ENCODE measurements at places on chromosomes 3 and 15.

- DNase-seq, result no peak
Measured at GRCh38 chr15:49842031-49842730, 221.3 kb downstream of the DTWD1 start.

DNA sequence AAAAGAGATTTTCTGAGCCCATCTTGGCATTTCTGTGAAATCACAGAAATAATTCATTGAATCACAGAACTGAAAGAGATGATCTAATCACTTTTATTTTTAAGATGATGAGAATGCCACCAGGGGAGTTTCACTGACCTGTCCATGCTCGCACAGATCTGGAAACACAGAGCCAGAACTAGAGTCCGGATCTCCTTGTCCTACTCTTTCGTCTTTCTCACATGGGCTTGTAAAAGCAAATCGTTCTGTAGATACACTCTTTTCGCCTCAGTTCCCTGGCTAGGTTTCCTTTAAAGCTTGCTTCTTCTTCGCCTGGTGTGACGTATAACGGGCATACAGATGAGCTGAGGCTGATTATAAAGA is 122.5 kb upstream of the SPRED1 start:
- no peak for DNase-seq

- DNase-seq, result no peak
Measured at GRCh38 chr3:64462203-64462602, 225.6 kb downstream of the ADAMTS9 start.

- no peak for DNase-seq
Measured at GRCh38 chr3:73258057-73258456, 196.6 kb downstream of the EBLN2 start.

DNA sequence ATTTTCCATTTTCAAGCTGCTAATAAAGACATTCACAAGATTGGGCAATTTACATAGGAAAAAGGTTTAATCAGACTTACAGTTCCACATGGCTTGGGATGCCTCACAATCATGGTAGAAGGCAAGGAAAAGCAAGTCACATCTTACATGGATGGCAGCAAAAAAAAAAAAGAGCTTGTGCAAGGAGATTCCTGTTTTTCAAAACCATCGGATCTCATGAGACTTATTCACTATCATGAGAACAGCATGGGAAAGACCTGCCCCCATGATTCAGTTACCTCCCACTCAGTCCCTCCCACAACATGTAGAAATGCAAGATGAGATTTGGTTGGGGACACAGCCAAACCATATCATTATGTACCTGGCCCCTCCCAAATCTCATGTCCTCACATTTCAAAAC is 202.0 kb downstream of the FNDC3B start:
- DNase-seq, result no peak

- DNase-seq, result no peak
Measured at GRCh38 chr3:190096345-190096744, 24.4 kb downstream of the P3H2 start.

GRCh38 chr15:62779899-62780298 is 262.6 kb upstream of the TPM1 start:
- DNase-seq, result no peak

DNA sequence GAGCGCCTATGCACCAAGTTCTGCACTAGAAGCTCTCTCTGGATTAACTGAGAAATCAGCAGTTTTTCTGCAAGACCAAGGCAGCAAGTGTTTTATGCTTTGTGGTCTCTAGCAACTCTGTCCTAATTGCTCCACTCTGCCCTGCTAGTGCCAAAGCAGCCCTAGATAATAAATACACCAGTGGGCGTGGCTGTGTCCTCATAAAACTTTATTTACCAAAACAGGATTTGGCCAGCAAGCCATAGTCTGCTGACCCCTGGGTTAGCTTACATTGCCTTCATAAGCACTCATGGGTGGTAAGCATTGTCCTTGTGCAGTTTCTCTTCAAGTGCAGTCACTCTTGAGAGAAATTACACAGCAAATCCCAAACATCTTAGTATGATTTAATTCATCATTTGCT is 30.7 kb upstream of the SLC24A5 start:
- DNase-seq, result no peak

GRCh38 chr15:38474155-38474757 is 20.3 kb downstream of the FAM98B start:
- DNase-seq, result no peak

- no peak for DNase-seq
Measured at GRCh38 chr3:169153656-169154055, 509.9 kb downstream of the MECOM start.

GRCh38 chr3:69994919-69995318 is 4.6 kb upstream of the SAMMSON start:
- no peak for DNase-seq

DNA sequence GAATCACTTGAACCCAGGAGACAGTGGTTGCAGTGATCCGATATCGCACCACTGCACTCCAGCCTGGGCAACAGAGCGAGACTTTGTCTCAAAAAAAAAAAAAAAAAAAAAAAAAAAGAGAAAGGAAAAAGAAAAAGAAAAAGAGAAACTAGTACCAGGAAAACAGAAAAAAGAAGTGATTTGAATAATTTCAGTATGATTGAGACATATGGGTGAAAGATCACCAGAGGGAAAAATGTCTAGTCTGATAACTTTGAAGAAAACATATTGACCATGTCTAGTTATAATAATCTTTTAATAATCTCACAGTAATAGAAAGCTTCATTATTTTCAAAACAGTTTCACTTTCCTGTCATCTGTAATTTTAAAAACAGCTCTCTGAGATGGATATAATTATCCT is 16.4 kb downstream of the TGFBR2 start:
- DNase-seq, result no peak

DNA sequence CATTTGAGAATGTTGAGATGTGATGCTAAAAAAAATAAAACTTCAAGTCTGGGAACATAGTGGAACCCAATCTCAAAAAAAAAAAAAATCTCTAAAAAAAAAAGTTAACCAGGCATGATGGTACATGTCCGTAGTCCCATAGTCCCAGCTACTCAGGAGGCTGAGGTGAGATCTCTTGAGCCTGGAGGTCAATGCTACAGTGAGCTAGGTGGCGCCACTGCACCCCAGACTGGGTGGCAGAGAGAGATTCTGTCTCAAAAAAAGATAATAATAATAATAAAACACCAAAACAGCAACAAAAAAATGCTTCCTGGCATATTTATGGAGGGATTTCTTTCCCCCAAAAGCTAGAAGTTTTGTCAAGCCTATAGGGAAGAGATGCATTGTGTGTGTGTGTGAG is 361.6 kb downstream of the ROBO1 start:
- DNase-seq, result no peak

GRCh38 chr15:55632434-55632833 is 44.3 kb upstream of the PYGO1 start:
- no peak for DNase-seq

GRCh38 chr15:75416584-75416983 is 34.9 kb downstream of the SIN3A start:
- no peak for DNase-seq

- DNase-seq, result no peak
Measured at GRCh38 chr15:75171408-75171807, 30.3 kb upstream of the C15orf39 start.

GRCh38 chr3:67863869-67864268 is 209.5 kb upstream of the SUCLG2 start:
- DNase-seq, result no peak

DNA sequence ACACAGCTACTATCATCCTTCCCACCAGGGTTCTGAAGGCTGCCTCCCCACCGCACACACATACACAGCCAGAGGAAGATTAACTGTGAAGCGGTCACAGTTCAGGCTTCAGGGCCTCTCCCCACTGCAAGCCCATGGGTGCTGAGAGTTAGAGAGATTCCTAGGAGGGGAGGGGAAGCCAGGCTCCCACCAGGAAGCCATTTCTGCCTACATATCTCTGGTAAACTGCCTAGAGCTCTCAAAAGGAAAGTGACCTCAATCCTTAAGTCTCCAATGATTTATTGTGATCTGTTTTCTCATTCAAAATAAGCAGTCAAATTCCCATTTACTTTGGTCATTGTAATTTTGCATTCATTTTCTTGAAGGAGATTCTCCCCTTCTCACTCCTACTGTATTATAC is 141.0 kb upstream of the BNIP2 start:
- no peak for DNase-seq

- DNase-seq, result no peak
Measured at GRCh38 chr3:146464005-146464595, 5.3 kb downstream of the PLSCR2 start.

GRCh38 chr3:170454509-170454908 is 35.8 kb downstream of the CLDN11 start:
- no peak for DNase-seq

- no peak for DNase-seq
Measured at GRCh38 chr3:43000387-43000786, 21.3 kb downstream of the GASK1A start.

- no peak for DNase-seq
Measured at GRCh38 chr3:134846911-134847317, 51.9 kb downstream of the EPHB1 start.

- no peak for DNase-seq
Measured at GRCh38 chr3:143163562-143164100, 44.1 kb downstream of the CHST2 start.

GRCh38 chr3:100214574-100214964 is 46.2 kb upstream of the TBC1D23 start:
- no peak for DNase-seq

GRCh38 chr3:55579496-55579895 is 92.4 kb upstream of the WNT5A start:
- DNase-seq, result no peak

- no peak for DNase-seq
Measured at GRCh38 chr3:10977892-10978510, 14.5 kb upstream of the SLC6A1 start.
